ENCODE measurements at places on chromosomes 2 and 18.

- DNase-seq: no peak
These were observed 40.7 kb downstream of the ARHGAP25 start for GRCh38 chr2:68775272-68775842.

DNA sequence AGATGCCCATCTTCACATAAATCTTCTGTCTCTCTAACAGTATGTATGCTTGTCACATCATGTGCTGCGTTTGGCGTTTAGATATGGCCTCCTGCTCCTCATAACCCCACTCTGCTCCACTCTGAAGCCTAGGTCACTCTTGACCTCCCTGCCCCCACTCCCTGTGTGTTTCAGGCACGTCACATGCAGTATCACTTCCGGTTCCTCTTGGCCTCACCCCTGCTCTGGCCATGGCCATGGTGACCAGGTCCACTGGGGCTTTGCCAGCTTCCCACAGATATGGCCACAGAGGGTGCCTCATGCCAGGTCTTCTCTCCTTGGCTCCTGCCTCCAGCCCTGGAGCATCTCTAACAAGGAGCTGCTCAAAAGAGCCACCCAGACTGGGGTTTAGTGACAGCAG, 160.0 kb downstream of the RNF152 start:
- no peak for DNase-seq

DNA sequence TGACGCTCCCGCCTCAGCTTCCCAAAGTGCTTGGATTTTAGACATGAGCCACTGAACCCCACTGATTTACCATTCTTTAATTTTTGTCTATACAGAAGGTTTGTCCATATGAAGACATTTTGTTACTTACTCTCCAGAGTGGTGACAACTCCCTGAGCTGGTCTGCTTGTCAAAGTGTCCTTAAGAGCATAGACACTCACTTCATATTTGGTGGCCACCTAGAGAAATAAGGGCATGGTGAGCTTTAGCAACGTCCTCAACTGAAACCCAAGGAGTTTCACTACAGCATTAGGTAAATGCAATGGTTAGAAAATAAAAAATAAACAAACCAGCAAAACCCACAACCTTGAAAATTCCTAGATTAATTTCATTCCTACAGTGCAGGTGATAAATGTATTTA, 57.8 kb downstream of the FN1 start:
- DNase-seq: no peak

DNA sequence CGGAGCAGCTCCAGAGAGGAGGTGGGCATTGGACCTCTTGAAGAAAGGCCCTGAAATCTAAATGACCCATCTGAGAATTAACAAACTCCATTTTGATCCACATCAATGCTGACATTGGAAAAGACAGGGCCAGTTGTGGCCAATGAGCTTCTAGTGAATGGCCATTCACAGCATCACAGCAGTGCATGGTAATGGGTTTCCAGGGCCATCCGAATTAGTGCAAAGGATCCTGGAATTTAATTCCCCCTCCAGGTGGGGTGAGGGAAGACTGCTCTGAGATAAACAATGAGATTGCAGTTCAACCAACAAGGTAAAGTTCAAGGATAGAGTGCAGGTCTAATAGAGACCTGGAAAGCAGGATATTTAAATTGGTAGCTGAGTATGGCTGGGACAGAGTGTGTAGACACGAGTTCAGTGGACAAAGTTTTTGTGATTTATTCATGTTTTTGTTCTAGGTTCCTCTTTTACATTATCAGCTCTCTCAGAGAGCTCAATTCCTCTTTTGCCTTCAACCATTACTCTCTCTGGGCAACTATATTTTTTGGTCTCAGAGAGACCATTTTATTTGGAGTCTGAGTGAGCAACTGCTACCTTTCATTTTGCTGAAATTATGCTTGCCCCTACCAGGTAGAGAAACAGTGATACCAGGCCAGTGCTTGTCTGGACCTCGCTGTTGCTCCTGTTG, 5.0 kb downstream of the TACR1 start:
- no peak for DNase-seq

DNA sequence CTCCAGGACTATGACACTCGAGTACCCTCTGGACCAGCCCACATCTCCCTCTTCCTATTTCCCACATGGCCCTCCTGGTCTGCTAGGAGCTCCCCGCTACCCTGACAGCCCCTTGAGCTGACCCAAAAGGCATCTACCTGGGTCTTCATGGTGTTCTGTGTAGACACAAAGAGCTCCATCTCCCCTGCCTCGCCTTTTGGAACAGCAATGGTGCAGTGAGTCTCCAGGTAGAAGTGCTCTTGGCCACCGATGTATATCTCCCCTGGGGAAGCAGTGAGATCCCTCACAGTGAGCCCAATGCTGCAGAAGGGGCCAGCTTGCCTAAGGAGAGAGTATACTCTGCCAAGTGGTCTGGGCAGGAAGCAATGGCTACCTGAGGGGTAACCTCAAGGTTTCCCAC, 47.8 kb downstream of the XDH start:
- DNase-seq: no peak

GRCh38 chr2:84388133-84388532, 70.9 kb downstream of the SUCLG1 start:
- no peak for DNase-seq

- DNase-seq: no peak
These were observed 9.1 kb upstream of the LYPD6B start for GRCh38 chr2:149029307-149029965.

DNA sequence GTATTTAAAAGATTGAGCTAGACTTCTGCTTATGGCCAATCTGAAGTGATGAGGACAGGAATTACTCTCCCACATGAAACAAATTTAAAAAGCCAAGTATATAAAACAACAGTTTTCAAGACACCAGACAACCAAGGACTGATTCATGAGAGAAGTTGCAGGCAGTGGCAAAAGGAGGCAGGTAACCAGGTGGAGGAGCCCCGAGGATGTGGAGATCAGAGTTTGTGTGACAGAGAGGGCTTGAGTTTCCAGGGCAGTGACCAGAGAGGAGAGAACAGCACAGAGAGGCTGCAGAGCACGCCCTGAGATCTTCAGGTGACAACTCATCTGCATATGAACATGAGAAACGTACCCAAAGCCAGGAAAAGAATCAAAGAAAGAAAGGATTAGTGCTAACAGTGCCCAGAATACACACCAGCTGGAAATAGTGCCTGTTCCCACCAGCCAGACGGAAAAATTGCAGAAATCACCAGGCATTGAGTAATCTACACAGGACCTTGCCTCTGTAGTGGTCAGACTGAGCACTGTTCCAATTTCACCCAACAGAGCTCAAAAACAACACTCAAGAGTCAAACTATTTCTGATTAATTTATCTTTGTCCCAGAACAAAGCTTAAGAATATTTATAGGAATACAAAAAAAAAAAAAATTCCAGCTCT, 173.1 kb downstream of the SEPTIN10 start:
- no peak for DNase-seq

- no peak for DNase-seq
These were observed 18.3 kb downstream of the IL1B start for GRCh38 chr2:112818094-112818902.

DNA sequence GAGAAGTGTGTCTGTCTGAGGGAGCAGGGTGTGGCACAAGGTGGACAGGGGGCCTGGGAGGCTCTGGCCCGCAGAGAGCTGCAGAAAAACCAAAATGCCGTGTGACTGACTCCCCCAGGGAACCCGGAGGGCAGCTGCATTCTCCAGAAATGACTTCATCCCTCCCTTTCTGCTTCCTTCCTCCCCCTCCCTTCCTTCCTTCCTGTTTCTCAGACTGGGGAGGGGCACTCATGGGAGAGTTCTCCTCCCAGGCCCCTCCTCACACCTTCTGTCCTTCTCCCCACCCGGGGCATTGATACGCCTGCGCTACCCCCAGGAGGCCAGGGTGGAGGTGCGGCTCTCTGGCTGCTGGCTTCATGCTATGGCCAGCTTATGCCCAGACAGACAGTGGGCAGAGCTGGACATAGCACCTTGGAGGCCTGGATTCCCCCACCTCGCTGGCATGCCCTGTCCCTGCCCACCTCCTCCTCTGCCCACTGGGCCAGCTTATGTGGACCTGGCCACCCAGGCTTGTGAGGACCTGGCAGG, 8.2 kb upstream of the GPR17 start:
- no peak for DNase-seq

DNA sequence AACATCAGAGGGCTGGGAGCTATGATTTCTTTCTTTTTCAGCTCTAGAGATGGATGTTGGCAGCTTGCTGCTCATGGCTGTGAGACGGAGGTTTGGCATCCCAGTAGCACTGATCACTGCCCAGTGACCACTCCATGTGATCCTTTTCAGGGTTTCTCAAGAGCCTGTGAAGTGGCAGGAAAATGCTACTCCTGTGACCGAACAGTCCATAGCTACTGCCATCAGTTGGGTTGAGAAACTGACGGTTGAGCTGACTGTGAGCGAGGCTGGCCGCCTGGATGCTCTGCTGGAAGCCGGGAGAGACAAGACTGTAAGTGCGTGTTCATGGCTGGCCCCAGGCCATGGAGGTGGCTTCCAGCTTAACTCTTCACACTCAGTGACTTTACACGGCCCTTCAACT, 34.2 kb downstream of the VWA3B start:
- no peak for DNase-seq

DNA sequence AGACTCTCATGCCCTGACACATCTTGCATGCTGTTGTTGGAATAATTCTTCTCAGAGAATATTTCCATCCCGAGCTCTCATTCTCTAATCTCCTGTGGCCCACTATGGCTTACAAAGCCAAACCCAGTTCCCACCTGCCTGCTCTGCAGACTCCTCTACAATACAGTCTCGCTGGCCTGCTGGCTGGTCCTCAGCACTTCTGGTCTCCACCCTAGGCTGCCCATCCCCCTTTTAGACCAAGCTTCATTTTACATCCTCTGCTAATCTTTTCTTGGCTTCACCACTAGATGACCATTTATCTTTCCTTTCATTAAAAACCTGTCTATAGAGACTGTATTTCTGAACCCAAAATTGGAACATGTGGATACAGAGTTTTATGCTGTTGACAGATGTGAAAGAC, 42.5 kb upstream of the YPEL5 start:
- no peak for DNase-seq

DNA sequence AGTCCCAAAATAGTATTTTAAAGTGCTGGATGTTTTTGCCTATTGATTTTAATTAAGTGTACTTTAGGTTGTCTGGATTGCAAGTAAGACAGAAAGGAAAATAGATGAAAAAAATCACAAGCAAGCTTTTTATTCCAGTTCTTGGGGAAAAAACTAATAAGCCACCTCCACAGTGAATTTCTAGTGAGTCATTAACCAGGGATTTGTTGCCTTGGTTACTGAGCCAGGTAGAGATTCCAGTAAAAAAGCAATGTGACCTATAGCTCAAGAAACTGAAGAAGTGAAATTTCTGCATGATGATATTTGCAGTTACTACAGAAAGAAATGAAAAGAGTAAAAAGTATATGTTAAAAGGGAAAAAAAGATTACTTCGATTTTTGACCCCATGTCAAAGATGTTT, 160.6 kb downstream of the METTL4 start:
- DNase-seq: no peak

- no peak for DNase-seq
These were observed 92.8 kb upstream of the MAP4K3 start for GRCh38 chr2:39529836-39530235.

DNA sequence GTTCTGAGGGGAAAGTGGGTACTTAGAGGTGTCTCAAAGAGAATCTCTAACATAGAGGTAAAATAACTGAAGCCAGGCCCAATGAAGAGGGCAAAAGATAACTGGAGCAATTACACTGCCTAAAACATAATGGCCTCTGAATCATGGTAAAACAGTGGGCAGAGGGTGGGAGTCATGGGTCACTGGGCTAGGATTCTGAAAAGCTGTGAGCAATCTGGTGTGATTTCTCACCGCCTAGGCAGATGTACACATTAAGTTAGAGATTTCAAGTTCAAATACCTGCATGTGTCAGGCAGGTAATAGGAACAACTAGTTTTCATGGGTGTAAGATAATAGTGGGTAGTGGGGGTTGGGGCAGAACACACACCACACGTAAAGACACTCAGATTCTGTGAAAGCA, 45.6 kb downstream of the INSIG2 start:
- no peak for DNase-seq

DNA sequence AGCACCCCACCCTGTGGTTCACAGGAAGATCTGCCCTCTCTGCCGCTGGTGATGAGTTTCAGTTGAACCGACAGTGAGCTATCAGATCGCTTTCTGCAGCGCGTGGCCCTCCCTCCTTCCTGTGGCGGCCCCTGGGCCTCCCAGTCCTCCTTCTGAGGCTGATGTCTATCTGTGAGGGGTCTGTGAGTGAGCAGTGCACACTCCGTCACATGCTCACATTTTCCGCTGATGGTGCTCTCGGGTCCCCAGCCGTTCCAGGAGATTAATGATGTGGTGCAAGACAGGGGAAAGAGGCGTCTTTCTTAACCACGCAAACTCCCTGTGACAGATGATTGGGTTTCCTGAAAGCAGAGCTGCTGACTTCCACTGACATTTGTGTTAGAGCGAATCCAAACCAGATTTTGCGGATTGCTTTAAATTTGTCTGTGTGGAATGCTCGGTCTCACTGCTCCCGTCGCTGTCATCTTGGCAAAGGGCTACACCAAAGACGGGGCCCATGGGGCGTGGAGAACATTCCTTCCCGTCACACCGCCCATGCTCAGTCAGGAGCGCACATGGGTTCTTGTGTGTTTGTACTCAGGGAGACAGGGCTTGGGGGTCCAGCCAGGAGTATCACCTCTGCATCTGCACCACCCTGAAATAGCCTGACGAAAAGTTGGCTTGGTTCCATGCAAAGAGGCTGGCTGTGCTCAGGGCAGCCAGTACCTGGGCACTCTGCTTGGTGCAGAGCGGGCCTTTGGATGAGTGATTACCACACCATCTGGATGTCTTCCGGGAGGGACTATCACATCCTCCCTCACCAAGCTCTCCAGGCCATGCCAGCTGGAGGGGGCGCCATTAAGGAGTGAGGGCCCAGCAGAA, 154.7 kb upstream of the HS6ST1 start:
- no peak for DNase-seq

Data from NCI-H1436 (cell line).